ENCODE measurements at places on chromosomes 4 and X.

GRCh38 chrX:146054311-146054710, 236.7 kb downstream of the SLITRK2 start:
- no peak for DNase-seq

DNA sequence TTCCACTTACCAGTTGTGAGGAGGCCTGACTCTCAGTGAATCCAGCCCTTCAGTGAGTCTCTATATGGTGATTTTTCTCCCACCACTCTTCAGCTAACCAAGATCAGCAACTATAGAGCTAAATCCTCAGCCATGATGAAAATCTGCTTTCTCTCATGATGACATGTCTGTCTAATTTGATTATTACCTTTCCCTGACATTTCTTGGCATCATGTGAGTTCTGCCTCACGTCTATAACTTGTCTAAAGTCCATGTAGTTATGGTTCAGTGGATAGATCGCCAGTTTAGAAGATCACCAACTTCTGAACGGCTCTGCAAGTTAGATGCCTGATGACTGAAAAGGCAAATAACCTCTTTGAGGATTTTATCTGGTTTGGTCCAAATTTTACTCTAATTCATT, 14.9 kb upstream of the DCAF8L1 start:
- no peak for DNase-seq

DNA sequence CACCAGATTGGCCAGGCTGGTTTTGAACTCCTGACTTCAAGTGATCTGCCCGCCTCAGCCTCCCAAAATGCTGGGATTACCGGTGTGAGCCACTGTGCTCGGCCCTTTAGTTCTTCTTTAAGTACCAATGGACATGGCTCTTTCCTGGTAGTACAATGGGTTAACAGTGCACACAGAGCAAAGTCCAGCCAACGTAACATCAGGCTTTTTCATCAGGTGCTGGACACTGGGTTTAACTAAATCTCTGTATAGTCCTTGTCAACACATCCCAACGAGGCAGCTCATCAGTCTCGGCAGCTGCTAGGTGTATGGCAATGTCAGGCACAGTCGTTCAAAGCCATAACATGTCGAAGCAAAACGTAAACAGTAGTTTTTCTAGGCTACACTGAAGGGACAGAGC, 93.8 kb downstream of the HDAC8 start:
- no peak for DNase-seq

- no peak for DNase-seq
These were observed 89.7 kb downstream of the TMEM131L start for GRCh38 chr4:153555730-153556434.

- no peak for DNase-seq
These were observed 1038.3 kb upstream of the SLIT2 start for GRCh38 chr4:19213388-19213787.

DNA sequence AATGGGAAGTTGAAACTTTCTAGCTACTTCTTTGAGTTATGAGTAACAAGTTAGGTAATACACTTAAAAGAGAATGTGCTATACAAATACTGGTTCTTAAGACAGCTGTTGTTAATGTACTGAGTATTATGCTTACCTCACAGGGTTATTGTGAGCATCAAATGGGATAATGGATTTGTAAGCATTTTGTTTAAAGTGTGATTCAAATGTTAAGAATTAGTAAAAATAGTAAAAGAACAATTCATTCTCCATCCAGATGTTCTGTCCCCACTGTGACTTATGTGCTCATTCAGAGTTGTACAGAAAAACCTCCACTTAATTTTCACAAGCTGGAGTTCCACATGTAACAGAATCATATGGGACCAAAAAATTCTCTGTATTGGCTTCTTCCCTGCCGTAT, 63.6 kb downstream of the AR start:
- DNase-seq = no peak

DNA sequence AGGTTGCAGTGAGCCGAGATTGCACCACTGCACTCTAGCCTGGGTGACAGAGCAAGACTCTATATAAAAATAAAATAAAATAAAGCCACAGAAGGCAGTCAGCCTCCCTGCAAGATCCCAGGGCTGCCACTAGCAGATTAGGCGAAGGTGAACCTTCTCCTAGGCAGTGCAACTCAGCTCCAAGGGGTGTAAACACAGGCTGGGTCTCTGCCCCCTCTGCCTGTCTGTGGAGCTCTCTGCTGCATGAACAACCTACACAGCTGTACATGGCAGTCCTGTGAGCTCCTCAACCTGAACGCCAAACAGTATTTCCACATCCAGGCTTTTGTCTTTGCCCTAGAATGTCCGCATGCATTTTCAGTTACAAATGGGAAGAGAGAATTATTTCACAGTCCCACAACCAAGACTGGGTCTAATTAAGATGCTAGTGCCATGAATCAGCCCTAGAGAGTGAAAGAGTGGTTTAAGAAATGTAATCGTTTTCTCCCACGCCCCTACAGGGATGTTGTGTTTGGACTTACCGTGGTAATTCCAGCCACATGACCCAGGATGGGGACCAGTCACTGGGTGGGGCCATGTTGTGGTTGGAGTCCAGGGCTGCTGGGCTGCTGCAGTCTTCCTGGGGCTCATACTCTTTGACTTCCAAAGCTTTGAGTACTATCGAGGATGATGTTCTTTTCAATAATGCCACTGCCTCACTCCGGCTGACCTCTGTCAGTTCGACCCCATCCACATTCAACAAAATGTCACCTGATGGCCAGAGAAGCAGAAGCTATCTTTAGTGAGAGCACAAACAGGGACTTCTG, 99.0 kb downstream of the FIP1L1 start:
- DNase-seq = peak; percentile 38

DNA sequence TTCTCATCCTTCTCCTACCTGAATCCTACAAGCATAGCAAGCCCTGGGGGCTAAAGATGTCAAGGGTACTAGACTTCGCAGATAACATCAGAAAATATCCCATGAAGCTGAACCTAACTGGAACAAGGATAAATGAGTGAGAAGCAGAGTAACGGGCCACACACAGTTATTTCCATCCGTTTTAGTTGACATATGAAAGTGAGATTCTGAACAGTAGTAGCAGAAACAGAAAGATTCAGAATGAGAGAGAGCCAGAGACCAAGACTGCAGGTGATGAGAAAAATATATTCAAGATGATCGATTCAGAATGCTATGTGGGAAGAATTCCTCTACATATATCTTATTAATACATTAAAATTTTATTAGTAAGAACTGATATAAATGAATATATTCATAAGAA, 165.1 kb downstream of the TSPAN5 start:
- no peak for DNase-seq

GRCh38 chrX:118652717-118653116, 74.7 kb upstream of the IL13RA1 start:
- DNase-seq = no peak

GRCh38 chrX:130108647-130109428, 1.5 kb downstream of the ELF4 start:
- DNase-seq = peak; percentile 25

DNA sequence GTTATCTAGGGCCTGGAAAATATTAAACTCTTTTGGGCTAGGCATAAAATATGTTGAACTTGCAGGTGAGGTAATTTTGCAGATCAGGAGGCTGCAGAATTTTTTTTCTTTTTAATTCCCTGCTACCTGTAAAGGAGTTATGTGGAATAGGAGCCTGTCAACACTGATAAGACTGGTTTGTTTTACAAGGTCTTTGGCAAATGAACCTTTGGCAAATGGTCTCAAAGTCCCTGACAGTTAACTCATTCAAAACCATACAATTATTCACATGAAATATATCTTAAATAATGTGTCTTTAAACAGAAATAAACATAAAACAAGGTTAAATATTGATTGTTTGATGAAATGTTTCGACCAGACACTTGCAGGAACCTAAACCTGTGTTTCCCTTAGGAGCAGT, 340.2 kb downstream of the GASK1B start:
- DNase-seq = no peak
